ENCODE measurements at places on chromosomes 12 and 14. TPM values are rescaled to one million over a fixed set of nuclear protein-coding genes. Genes with fewer than 3 reads are reported as not detected.

DNA sequence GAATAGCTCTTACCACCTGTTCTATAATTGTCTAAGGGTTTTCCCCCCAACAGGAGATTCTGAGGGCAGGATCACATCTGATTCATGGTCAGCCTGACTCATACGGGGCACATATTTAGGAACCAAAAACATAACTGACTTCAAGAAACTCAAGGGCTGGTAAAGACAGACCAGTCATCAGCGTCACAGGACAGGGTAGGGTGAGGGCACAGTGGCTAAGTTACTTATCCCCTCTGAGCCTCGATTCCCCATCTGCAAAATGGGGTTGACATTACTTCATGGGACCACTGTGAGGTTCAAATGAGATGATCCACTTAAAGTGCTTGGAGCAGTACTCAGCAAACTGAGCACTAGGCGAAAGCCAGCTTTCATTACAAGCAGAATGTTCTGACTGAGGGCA lies 606 bp downstream of the CINP start:
- DNase-seq, result no peak

- DNase-seq, result no peak
Measured at GRCh38 chr12:107058190-107058589, 35.2 kb downstream of the CRY1 start.

DNA sequence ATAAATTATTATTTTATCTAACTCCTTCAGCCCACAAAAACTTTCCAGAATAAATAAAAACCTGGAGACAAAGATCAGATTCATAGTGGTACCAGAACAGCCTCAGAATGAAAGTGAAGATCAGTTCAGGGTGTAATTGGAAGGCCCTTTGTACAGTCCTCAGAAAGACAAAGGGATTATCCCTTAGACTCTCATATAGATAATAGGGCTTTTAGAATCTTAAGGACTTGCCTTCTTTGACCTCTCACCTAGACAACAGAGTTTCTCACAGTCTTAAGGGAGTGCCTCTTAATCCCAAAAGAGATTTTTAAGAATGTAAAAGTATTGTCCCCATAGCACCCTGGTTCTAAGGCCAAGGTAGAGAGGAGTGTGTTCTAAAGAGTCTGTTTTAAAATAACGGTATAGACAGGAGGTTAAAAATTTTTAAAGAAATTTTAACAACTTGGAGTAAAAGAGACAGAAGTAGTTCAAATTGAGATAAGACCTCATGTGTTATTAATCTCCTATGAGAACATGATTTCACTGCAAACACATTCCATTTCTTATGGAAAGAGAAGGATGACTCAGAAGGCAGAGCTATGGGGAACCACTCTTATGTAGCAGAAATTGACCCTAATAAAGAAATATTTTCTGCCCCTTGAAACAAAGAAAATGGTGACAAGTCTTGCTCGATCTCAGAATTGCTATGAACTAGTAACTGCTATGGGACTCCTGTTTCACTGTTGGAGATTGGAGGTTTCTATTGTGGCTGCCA lies 24.2 kb upstream of the NOVA1 start:
- no peak for DNase-seq

GRCh38 chr14:101090976-101091375 lies 187.5 kb upstream of the RTL1 start:
- no peak for DNase-seq

DNA sequence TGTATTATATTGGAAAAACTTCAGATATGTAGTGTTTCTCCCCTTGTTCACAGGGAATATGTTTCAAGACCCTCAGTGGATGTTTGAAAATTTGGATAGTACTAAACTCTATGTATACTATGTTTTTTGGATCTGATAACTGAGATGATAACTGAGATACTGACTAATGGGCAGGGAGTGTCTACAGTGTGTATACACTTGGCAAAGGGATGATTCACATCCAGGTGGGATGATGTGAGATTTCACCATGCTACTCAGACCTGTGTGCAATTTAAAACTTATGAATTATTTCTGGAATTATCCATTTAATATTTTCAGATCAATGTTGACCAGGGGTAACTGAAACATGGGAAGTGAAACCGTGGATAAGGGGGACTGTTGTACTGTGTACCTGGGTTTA lies 13.8 kb downstream of the RAD51B start:
- DNase-seq, result no peak

Gene PRPH
- not detected for total RNA-seq

DNA sequence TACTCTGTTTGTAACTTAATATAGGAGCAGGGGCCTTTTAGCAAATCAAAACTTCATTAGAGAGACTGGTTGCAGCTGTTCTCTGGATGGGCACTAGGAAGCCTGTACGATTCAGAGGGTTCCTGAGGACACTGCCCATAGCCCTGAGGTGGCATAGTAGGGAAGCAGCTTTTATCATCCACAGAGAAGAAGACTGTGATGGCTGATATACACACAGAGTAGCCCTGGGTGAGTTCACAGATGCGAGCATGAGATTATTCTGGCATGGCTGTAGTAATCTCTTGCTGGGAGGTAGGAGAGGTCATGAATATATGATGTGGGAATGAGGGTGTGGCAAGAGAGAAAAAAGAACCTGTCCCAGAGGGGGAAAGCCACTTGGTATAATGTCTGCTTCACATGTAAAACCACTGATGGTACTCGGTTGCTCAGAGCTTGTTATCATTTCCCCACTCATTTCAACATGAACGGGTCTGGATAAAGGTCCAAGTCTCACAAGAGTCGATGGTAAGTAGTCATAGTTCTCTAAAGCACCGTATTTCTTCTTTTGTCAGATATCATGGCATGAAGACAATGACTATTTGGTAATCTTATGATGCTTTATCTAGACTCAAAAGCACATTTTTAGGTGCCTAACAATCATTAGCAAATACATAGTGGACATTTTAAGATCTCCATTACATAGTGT lies 52.0 kb downstream of the PEBP1 start:
- DNase-seq, result no peak

Gene RNASE2
- not detected for total RNA-seq

- no peak for DNase-seq
Measured at GRCh38 chr14:50910495-50911420, 33.5 kb downstream of the PYGL start.

- no peak for DNase-seq
Measured at GRCh38 chr12:23236066-23236780, 611.3 kb downstream of the ETNK1 start.

DNA sequence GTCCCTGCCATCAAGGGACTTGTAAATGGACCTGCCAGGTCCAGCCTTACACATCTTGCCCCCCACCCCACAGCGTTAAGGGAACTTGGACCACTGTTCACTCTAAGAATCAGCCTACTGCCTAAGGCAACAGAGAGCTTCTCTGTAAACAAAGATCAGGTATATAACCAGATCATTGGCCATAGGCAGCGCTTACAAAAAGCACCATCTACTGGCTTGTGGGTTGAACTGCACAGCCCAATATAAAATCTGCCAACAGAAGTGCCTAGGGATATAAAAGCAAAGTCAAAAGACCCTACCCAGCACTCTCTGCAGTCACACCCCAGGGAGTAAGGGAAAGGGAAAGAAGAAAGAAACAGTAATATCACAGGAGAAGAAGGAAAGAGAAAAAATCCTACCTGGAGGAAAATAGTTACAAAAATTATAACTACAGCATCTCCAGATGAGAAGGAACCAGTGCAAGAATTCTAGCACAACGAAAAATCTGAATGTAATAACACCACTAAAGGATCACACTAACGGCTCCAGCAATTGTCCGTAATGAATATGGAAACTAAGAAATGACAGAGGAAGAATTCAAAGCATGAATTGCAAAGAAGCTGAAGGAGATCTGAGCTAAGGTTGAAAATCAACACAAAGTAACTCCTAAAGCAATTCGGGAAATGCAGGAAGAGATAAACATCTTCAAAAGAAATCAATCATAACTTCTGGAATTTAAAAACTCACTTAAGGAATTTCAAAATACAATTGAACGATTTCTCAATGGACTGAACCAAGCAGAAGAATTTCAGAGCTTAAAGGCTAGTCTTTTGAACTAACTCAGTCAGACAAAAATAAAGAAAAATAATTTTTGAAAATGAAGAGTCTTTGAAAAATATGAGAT lies 95.2 kb upstream of the PCED1B start:
- DNase-seq, result peak; percentile 66

DNA sequence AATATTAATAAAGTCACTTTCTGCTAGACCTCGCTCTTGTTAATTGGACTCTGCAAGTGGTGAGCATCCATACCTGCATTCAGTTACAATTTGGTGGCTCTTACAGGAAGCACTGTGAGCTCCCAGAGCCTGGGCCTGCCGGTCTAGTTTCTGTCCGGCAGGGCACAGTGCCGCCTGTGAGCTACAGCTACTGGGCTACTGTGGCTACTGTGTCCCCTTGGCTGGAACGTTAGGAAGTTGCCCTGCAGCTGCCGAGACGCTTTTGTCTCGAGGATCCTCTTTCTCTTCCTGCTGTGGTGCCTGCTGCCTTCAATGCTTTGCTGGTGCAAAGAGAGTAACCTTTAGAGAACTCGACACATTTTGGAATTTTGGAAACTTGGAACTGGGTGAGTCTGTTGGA lies 44.6 kb upstream of the PTGDR start:
- DNase-seq, result no peak

Gene DUSP16
- total RNA-seq, result 9.2 TPM

DNA sequence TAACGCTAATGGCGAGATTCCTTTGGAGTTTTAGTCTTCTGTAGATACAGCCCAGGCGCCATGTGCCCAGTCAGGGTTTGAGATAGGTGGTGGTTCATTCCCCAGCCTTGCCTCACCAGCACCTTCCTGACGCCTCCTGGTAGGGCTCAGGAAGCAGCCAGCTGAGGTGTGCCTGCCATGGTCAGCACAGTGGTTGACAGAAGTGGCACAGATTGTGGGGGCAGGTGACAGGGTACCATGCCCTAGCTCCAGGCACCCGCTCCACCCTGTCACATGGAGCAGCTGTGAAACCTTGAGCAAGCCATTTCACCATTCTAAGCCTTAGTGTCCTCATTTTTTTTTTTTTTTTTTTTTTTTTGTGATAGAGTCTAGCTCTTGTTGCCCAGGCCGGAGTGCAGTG lies 45.6 kb downstream of the EVL start:
- DNase-seq, result no peak

Gene RTL1
- not detected for total RNA-seq

DNA sequence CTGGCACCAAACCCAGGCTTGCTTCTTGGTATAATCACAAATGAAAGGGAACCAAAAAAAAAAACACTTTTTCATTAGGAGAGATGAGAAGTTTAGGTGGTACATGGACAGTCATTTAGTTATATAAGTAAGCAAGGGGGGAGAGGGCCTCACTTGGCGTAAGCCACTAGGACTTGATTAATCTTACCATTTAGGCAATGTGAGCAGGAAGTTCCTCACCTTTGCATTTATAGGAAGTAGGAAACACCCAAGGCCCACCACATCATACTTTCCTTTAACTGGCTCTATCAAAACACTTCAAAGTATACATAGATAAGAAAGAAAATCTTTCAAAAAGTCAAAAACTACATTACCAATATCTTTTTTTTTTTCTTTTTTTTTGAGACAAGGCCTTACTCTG lies 6.7 kb upstream of the RPS6KA5 start:
- DNase-seq, result no peak

DNA sequence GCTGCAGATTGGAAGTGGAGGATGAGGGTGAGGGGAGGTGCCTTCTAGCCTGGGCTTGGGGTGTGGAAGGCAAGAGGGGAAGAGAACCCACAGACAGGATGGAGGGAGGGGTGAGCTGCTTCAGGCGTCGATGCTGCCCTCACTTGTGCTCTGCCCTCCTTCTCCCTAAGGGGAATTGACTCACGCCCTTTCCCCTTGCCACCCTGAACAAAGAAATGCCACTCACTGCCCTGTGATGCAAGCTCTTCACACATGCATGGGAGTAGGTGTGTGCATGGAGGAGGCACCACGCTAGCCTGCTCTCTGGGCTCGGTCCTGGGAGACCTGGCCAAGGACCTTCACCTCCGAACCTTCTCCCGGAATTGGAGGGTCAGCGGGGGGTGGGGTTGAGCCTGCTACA lies 35.7 kb upstream of the PRMT8 start:
- no peak for DNase-seq

DNA sequence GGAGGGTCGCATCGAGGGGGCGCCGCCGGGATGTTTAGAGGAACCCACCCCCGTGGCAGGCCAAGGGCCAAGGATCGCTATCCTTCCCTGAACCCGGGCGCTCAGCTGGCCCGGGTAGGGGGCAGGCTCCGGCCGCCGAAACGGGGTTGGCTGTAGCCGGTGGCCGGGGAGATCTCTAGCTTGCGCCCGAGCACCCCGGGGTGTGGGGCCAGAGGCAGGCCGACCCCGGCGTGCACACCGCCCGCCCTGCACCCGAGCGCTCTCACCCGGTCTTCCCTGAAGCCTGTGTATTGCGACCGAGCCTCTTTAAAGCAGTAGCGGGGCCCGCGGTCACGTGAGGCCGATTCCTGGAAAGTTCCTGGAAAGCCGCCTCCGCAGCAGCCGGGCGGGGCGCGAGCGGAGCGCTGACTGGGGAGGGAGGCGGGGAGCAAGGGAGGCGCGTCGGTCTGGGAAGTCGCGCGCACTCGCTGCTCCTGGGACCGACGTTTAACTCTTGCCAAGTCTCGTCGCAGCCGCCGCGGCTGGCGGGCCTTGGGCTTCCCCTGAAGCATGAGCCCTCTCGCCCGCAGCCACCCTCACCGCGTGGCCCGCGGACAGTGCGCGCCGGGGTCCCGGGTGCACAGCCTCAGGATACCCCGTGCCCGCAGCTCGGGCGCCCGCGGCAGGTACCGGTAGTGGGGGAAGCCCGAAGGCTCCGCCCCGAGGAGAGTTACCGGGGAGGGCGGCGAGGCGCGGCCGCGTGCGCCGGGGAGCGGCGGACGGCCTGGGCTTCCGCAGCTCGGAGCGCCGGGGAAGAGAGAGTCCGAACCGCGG lies 1.7 kb upstream of the SOCS2 start:
- DNase-seq, result peak; percentile 81

Gene FGF6
- total RNA-seq, result not detected

DNA sequence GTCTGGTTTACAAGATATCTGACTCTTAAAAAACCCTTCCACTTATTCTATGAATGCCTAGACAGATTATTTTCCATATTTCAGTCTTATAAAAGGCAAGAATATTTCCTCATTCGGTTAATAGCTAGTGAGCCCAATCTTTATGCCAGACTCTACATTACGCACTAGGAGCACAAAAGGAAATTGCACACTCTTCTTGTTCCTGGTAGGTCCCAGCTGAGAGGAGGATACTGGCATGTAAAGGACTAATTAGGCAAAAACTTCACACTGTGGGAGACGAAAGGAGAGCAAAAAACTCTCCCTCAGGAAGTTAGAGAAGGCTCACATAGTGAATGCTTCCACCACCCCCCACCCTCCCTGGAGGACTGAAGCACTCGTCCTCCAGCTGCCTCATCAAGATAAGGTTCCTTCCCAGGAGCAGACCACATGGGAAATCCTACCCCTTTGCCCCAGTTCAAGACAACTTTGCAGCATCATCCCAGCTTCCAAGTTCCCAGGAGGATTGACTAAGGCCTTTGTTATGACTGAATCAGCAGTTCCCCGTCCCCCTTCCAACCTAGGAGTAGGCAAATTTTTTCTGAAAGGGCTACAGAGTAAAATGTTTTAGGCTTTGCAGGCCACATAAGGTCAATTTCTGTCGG lies 14.5 kb downstream of the CAPZA3 start:
- no peak for DNase-seq

Gene KRT74
- total RNA-seq, result not detected

Gene NGB
- not detected for total RNA-seq

Gene PLA2G1B
- total RNA-seq, result not detected

GRCh38 chr12:25421651-25422167 lies 131.4 kb downstream of the LMNTD1 start:
- no peak for DNase-seq

All from HT-29 (cell line).